ENCODE measurements at places on chromosomes 2 and 18.

DNA sequence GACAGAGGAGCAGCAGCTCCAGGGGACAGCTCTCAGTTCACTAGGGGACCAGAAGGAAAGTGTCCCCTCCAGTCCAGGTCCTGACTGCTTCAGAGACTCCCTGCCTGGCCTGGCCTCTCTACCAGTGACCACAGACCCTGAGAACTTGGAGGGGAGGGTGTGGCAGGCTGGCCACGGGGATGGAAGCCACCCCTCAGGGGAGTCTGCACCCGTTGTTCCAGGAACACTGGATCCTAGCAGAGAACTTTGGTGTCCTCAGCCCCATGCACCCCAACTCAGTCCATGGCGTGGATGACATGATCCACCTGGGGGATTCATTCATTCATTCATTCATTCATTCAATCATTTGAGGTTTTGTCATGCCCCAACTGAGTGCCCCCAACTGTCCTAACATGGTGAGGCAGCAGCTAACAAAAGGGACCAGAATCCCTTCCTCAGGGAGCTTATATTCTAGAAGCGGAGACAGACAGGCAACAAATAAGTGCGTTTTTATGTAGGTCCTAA is 31.9 kb downstream of the MYO7B start:
- no peak for DNase-seq

DNA sequence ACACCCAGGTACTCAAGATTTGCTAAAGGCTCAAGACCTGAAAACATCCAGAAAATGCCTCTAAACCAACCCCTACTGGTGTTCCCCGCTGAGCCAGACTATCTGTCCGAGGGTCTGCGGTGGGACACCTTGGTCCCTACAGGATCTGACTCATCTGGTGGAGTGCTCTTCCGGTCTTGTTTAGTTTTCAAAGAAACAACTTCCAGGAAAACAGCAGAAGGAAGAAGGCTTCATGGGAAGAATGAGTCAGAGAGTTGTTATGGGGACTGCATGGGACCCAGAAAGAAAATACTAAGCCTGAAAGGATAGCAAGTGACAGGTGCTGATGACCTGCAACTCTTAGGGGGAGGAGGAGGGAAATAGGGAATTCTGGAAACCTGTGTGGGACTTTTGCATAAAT is 41.3 kb downstream of the ZFP36L2 start:
- peak; percentile 19 for DNase-seq

GRCh38 chr2:68336192-68336591 is 16.4 kb upstream of the CNRIP1 start:
- DNase-seq = peak; percentile 11

GRCh38 chr2:24164416-24164973 is 10.4 kb upstream of the FAM228A start:
- DNase-seq = peak; percentile 7

DNA sequence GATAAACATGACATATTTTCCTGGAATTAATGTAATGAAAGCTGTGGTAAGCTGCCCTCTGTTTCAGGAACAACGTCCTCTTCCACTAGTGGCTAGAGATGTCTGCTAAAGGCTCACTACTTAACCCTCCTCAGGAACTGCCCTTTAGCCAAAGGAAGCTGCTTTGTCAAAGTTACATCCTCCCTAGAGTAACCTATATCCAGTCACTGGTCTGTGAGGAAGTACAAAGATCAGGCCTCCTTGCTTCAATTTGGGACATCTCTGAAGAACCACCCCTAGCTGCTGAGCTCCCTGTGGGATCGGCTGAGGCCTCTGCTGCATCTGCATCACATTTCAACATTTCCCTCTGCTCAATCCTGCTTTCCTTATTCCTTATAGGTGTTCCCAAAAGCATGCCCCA is 107.8 kb downstream of the PRELID3A start:
- no peak for DNase-seq

- DNase-seq = no peak
These were observed at the start of gene FSHR for GRCh38 chr2:49154140-49154539. Gene FSHR, minus strand, starts transcription at chr2:49154515. Its CDS starts 98 bp downstream, at chr2:49154417.

- DNase-seq = no peak
These were observed 79.8 kb downstream of the MAPK4 start for GRCh38 chr18:50639711-50640110.
